ENCODE measurements at places on chromosomes 1 and 21. TPM values are rescaled to one million over a fixed set of nuclear protein-coding genes. Genes with fewer than 3 reads are reported as not detected.

PCNX2 gene
- polyA plus RNA-seq = 4.6 TPM

GLIS1 gene
- polyA plus RNA-seq = 0.50 TPM

GPR52 gene
- polyA plus RNA-seq = 0.15 TPM

LCE6A gene
- not detected for polyA plus RNA-seq

CD247 gene
- polyA plus RNA-seq = 5.0 TPM

UBIAD1 gene
- polyA plus RNA-seq = 3.2 TPM

HEATR1 gene
- 6.5 TPM for polyA plus RNA-seq

TMEM35B gene
- 38.7 TPM for polyA plus RNA-seq

ECM1 gene
- 4.4 TPM for polyA plus RNA-seq

LCE3D gene
- polyA plus RNA-seq = not detected

FNDC7 gene
- polyA plus RNA-seq = not detected

RXFP4 gene
- polyA plus RNA-seq = not detected

E2F2 gene
- 2.7 TPM for polyA plus RNA-seq

ADORA1 gene
- polyA plus RNA-seq = 1.4 TPM

NMNAT2 gene
- not detected for polyA plus RNA-seq

CRYAA gene
- polyA plus RNA-seq = not detected

KMO gene
- 1.8 TPM for polyA plus RNA-seq

MAP10 gene
- 2.4 TPM for polyA plus RNA-seq

DMRTA2 gene
- not detected for polyA plus RNA-seq

GSTM3 gene
- 71.6 TPM for polyA plus RNA-seq

TACSTD2 gene
- 4.9 TPM for polyA plus RNA-seq

ZBTB8A gene
- polyA plus RNA-seq = 3.4 TPM

PCP4L1 gene
- 2.0 TPM for polyA plus RNA-seq

NAXE gene
- 94.5 TPM for polyA plus RNA-seq

SUMO3 gene
- polyA plus RNA-seq = 76.0 TPM

GPR89A gene
- 26.2 TPM for polyA plus RNA-seq

PLA2G2F gene
- polyA plus RNA-seq = 0.01 TPM

LMX1A gene
- 0.39 TPM for polyA plus RNA-seq

ABCG1 gene
- 30.0 TPM for polyA plus RNA-seq

MRAP gene
- polyA plus RNA-seq = 0.13 TPM

RGSL1 gene
- not detected for polyA plus RNA-seq

HES4 gene
- polyA plus RNA-seq = 8.2 TPM

DISP1 gene
- polyA plus RNA-seq = 2.7 TPM

SPTA1 gene
- not detected for polyA plus RNA-seq

NTMT2 gene
- polyA plus RNA-seq = not detected

TSSK3 gene
- polyA plus RNA-seq = not detected

LRRC8C gene
- polyA plus RNA-seq = 2.2 TPM

FABP3 gene
- 16.4 TPM for polyA plus RNA-seq

DTL gene
- polyA plus RNA-seq = 0.67 TPM

GPR153 gene
- polyA plus RNA-seq = 34.9 TPM

OVAAL gene
- polyA plus RNA-seq = not detected

NPR1 gene
- polyA plus RNA-seq = 0.22 TPM

S100A8 gene
- polyA plus RNA-seq = 208 TPM

PRDM16 gene
- polyA plus RNA-seq = 6.0 TPM

SPATA45 gene
- polyA plus RNA-seq = not detected

VSIG8 gene
- 0.09 TPM for polyA plus RNA-seq

TP73 gene
- polyA plus RNA-seq = 0.15 TPM

GOLT1A gene
- polyA plus RNA-seq = 104 TPM

CTSS gene
- polyA plus RNA-seq = 34.0 TPM

CYP2J2 gene
- 15.4 TPM for polyA plus RNA-seq

All from small intestine (tissue), 16 donors.